CD4-positive, alpha-beta T cell treated with Interleukin-4 for 4 hours (primary cell): ENCODE measurements at places on chromosomes 2 and 18.
A peak's percentile ranks its signal among the peaks of the same experiment; 100 is the strongest.

GRCh38 chr2:235070063-235070706 lies 118.4 kb downstream of the SH3BP4 start:
- DNase-seq: no peak

DNA sequence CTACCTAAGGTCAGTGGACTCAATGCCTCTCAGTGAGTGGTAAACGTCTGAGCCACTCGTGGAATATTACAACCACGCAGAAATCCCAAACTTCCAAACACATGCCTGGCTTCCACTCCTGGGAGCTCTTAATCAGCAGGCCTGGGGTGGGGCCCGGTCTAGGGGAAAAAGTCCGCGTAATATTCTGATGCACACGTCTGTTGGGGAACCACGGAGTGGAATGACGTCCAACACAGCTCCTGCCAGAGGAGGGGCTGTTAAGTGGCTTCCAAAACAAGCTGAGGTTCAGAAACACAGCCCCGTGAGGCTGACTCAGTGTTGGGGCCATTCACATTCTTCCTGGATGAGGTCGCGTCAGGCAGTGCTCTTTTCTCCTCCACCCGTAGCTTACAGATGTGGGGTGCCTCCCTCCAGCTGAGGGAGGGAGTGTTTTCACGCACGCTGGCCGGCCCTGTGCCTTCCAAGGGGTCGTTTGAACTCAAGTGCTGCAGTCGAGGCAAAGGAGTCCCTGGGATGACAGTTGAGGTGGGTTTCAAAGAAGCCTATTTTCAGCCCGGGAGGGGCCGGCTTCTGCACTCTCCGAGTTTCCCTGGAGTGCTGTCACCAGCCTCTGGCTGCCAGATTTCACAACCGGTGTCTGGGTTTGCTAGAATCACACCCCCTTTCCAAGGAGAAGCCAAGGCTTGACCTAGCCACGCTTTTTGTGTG lies 73.1 kb downstream of the ACKR3 start:
- no peak for DNase-seq

GRCh38 chr2:237427769-237428506 lies 14.0 kb upstream of the COL6A3 start:
- peak; percentile 63 for DNase-seq

- peak; percentile 1 for DNase-seq
These were observed 90.3 kb downstream of the AKAIN1 start for GRCh38 chr18:5106730-5107129.

DNA sequence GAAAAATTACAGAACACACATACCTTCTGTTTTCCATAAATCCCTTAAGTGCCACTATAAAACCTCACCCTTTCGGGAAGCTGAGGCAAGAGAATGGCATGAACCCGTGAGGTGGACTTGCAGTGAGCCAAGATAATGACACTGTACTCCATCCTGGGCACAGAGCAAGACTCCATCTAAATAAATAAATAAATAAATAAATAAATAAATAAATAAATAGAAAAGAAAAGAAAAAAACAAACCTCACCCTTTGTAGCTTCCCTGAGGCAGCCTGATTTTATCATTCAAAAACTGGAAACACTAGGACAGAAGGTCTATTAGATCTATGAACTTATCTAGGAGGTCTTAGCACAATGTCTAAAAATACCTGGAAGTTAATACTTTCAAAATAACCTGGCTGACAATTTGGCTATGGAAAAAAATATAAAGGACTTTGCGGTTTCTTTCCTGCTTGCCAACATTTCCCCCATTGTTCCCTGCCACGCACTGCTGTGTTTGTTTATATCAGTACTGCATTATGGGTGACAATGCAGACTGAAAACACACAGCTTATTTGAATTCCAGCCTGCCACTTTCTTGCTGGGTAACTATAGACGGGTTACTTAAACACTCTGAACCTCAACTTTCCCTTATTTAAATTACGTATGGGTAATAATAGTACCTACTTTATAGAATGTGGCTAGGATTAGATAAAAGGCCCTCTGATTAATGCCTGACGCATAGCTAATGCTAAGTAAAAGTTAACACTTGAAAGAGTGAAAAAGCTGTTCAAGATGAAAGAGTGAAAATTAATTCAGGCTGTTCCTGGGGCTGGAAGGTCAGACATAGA lies 313.0 kb downstream of the RDH14 start:
- DNase-seq: no peak

DNA sequence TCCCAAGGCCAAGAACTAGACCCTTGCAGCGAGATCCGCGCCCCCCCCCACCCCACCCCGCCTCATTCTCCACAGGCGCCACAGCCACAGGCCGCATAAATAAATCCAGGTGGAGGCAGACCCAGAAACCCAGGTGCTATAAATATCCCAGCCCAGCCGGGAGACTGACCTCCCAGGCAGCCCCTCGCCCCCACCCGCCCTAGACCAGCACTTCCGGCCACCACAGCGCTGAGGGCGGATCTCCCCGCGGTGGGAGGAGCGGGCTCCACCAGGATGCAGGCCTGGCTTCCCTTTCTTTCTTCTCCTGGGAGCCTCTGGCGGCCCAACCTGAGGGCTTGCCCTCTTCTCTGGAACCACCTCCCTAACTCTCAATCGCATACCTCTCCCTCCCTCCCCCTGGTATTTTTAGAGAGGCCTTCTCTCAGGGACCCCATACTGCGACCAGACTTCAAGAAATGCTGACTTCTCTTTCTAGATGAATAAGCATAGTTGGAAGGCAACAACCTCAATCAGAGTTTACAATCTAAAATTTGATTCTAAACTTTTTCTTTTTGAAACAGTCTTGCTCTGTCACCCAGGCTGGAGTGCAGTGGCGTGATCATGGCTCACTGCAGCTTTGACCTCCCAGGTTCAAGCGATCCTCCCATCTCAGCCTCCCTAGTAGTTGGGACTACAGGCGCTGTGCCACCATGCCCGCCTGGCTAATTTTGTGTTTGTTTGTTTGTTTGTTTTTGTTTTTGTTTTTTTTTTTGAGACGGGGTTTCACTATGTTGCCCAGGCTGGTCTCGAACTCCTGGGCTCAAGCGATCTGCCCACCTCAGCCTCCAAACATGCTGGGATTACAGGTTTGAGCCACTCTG lies 55.0 kb downstream of the PKDCC start:
- DNase-seq: no peak

- DNase-seq: no peak
These were observed 319 bp downstream of the ZSCAN30 start for GRCh38 chr18:35289727-35290093.

GRCh38 chr2:206727287-206727686 lies 9.1 kb upstream of the DYTN start:
- DNase-seq: no peak

GRCh38 chr2:31060397-31060796 lies 77.8 kb downstream of the GALNT14 start:
- DNase-seq: no peak

- peak; percentile 35 for DNase-seq
These were observed 176.1 kb upstream of the SESTD1 start for GRCh38 chr2:179440642-179441251.

GRCh38 chr2:16375981-16376380 lies 289.7 kb downstream of the CYRIA start:
- DNase-seq: no peak

DNA sequence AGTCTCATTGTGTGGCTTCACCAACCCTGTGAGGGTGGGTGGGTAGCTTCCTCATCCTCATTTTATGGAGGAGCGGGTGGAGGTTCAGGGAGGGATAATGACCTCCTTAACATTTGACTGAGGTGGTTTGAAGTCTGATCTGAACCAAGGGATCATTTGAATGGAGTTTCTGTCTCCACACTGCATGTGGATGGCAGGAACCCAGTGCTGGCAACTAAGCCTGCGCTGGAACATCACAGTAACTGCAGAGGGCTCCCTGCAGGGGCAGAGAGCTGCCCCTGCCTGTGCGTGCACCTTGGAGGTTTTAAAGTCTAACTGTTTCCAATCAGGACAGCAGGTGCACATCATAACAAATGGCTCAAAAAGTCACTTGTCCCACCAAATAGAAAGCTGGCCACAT lies 3.3 kb downstream of the AGAP1 start:
- DNase-seq: no peak

DNA sequence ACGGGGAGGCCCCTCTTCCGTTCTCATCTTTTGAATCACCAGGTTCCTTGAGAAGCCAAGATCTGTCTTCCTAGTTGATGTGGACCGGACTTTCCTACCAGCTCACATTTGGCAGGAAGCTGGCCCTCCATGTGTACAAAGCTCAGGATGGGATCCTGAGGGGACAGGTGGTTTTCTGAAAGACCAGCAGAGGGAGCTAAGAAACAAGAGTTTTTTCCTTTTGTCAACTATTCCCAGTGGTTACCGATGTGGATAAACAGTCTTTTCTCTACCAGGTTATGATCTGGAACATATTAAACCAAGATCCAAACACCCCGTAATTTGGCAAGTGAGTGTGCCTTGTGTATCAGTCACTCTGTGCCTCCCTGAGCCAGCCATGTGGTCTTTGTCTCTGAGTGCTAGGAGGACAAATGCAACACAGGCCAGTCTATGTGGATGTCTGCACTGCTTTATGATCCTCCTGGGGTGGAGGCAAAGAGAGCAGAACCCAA lies 25.1 kb upstream of the ARHGAP25 start:
- peak; percentile 49 for DNase-seq

GRCh38 chr2:7024261-7024660 lies 107.0 kb downstream of the RNF144A start:
- DNase-seq: no peak

DNA sequence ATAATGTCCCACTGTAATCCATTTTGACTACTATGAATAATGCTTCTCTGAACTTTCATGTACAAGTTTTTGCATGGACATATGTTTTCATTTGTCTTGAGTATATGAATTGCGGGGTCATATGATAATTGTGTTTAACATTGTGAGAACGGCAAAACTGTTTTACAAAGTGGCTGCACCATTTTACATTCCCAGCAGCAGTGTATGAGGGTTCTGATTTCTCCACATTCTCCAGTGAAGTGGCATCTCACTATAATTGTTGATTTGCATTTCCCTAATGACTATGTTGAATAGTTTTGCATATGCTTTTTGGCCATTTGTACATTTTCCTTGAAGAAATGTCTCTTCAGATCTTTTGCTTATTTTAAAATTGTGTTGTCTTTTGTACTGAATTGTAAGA lies 20.1 kb downstream of the NCOA1 start:
- DNase-seq: no peak

DNA sequence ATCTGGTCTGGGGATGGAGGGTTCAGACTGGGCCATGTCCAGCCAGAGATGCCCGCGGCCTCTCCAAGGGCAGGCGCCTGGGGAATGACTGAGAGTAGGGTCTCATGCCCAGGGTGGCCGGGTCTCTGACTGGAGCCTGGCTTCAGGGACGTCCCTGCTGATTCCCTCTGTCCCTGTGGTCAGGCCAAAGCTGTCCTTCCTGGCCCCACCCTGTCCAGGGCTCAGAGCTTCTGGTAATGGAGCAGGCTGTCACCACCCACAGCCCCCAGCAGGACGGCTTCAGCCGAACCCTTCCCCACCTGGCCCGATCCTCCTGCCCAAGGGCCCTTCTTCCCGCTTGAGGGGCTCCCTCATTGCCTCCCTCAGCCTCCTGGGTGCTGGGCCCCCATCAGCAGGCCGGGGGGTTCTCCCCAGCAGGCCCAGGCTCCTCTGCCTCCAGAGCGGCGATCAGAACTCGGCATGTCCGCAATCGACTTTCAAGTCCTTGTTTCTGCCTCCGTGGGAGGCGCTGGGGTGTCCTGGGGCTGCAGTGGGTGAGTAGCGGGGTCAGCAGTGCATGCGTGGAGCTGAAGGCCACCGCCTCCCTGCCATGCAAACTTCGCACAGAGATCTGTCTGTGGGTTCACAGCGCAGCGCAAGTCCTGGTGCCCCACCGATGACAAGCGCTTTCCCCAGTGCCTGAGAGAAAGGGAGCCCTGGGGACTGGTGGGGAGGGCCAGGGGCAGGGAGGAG lies 18.3 kb downstream of the RAMP1 start:
- DNase-seq: no peak

DNA sequence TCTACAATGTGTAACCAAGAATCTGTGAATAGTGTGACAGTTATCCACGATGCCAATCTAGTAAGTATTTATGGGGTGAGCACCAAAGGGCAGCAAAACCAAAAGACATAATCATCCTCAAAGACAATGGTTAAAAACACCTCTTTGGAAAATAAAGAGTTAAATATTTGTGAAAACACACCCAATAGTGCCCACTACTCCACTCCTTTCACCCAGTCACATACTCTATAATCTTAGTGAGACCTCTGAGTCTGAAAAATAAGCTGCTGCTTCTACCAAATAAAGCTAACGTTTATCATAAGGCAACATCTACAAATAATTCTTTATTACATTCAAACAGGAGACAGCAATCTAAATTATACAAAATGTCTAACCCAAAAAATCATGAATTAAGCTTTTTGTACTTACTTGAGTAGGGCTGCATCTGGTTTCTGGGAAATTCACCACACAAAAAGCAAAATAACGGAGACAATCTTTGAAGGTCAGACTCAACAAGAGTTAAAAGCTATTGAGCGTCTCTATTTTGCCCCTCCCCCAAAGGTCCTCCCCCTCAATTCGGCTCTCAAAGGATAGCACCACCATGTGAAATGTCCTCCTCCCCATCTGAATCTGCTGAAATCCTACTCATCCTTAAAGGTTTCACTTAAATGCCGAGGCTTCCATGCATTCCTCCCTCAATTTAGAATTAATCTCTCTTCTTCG lies 2.0 kb downstream of the RAPH1 start:
- DNase-seq: no peak

DNA sequence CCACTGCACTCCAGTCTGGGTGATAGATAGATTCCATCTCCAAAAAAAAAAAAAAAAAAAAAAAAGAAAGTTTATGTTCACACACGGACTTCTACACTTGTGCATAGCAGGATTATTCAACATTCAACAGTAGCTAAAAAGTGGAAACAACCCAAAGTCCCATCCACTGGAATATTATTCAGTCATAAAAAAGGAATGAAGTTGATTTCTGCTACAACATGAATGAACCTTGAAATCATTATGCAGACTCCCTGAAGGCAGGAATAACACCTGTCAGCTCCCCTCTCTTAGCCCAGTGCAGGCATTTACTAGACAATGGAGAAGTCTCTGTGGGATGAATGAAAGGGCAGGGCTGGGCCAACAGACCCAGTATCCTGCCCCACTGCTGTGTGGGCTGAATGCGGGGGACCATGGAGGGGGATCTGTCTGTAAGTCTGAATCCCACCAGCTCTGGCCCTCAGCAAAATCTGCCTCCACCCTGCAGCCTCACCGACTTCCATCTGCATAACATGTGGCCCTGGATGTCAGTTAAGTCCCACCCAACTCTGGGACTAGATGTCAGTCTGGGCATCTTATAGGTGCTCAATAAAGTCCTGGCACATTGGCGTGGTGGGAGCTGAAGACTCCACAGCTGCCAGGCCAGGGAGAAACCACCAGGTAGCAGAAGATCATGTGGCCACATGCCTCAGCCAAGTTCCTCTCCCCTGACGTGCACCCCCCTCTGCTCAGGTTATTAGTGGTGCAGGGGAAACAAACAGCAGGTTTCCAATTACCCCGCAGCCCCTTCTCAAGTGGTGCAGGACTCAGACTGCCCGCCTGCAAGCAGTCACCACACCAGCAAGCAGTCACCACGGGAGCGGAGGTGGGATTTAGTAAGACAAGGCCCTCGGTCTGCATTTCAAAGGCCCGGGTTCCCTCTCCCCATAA lies 8.9 kb downstream of the ZFP36L2 start:
- no peak for DNase-seq

GRCh38 chr2:212360068-212360460 lies 178.5 kb downstream of the ERBB4 start:
- DNase-seq: no peak
